Amniotic stem cell (primary cell): ENCODE measurements at places on chromosomes 7 and 10.

- DNase-seq: no peak
Observed at GRCh38 chr10:12730809-12731519, 270.5 kb downstream of the CCDC3 start.

- DNase-seq: peak; percentile 44
Observed at GRCh38 chr7:139936760-139937310, 107.8 kb downstream of the TBXAS1 start.

GRCh38 chr7:23712368-23713284 is 2.6 kb downstream of the STK31 start:
- DNase-seq: peak; percentile 24

GRCh38 chr7:2912684-2913439 is 68.8 kb upstream of the GNA12 start:
- no peak for DNase-seq

- peak; percentile 67 for DNase-seq
Observed at GRCh38 chr10:77505431-77506334, 131.9 kb downstream of the KCNMA1 start.

DNA sequence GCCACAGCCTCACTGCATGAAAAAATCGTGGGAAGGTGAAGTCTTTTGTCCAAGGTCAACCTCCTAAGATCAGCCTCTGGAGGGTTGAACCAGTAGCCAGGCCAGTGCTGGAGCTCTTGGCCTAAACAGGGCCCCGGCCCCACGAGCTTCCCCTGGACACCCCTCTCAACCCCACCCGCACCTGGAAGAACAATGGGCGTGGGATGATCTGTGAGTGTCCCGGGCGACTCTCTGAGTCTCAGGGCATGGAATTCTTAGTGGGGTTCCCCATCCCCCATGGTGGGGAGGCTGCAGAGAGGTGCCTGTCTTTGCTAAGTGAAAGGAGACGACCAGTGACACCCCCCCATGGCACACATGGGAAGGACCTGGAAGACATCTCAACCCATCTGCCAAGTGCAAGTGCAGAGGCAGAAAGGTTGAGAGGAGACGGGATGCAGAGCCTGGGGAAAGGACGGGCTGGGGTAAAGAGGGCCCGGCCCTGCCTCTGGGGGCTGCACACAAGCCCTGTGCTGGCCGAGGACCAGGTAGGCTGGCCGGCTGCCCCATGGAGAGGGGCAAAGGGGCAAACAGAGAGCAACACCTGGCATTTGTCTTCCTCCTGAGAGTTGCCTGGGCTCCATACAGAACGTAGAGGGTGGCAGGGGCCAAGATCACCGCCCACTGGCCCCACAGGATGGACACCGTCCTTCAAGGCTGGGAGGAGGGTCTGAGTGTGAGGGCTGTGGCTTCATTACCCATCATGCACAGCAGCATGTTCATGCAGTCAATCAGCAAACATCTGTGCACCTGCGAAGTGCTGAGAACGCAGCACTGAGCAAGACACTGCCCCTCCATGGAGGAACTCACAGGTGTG is 163.0 kb upstream of the PPP2R2D start:
- no peak for DNase-seq

- DNase-seq: no peak
Observed at GRCh38 chr7:43458330-43459018, 124.4 kb upstream of the STK17A start.

GRCh38 chr7:38890597-38890996 is 18.4 kb downstream of the VPS41 start:
- DNase-seq: no peak

GRCh38 chr10:132927824-132928223 is 14.5 kb downstream of the CFAP46 start:
- DNase-seq: no peak

GRCh38 chr10:114526126-114526503 is 121.8 kb upstream of the AFAP1L2 start:
- DNase-seq: no peak
